SIG-M5 (cell line): ENCODE measurements at places on chromosomes 5 and 9.

- DNase-seq = no peak
Observed at GRCh38 chr9:114718801-114719221, 36.8 kb upstream of the TEX48 start.

DNA sequence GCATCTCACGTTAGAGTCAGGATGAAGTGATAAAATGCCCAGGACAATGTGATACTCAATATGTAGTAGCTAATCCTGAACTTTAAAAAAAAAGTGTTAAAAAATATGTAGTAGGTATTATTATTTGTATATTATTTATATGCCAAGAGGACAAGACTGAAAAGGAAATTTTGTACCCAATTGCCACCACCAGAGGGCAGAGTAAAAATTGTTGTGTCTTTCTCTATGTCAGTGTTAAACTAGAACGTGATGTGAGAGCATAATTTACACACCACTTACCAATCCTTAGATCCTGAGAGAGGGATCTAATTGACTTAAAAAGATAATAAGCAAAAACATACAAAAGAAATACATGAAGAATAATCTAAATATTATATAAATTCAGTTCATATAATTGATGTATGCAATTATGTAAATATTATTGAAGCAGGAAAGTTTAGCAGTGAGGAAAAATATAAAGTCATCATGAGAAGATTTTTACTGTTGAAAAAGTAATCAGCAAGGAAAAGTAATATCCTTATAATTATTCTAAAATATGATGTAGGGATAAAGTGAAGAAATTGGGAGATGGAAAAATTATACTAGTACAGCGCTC lies 288.9 kb downstream of the RAB3C start:
- DNase-seq = no peak

DNA sequence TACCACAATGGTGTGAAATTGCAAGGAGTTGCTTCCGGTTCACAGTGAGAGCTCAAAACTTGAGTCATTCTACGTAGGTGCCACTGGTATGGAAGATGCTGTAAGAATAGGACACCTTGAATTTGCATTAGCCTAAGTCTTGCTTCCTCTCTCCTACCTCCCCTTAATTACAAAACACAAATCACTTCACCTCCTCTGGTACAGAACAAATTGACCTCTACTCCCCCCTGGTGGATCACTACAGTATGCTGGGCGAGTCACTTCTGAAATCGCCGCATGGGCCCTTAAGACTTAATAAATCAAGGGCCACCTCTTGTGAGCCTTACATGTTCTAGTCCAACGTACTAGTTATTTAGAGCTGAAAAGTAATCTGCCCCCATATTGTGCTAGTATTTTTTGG lies 145.3 kb upstream of the SMARCA2 start:
- DNase-seq = no peak

GRCh38 chr5:54895816-54896341 lies 89.5 kb downstream of the ESM1 start:
- no peak for DNase-seq

- DNase-seq = no peak
Observed at GRCh38 chr5:77638763-77639671, 504 bp upstream of the OTP start.

DNA sequence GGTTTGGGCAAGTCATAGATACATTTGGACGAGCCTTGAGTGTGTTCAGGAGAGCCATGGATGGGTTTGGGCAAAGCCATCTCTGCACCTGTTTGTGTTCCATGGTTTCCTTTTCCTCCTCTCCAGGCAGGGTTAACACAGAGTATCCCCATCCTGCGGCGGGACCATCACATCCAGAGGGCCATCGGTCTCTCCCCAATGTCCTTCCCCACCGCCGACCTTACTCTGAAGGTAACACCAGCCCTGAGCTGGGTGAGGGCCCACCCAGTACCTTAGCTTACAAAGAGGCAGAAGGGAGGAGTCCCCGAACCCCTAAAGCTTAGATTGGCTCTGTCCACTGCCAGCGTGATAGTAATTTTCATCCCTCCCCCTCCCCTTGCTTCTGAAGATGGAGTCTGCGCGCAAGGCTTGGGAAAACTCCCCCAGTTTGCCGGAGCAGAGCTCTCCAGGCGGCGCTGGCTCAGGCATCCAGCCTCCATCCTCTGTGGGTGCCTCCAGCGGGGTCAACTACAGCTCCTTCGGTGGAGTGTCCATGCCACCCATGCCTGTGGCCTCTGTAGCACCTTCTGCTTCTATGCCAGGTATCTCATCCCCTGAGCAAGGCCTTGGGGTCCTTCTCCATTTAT lies 18.0 kb upstream of the POMT1 start:
- no peak for DNase-seq

GRCh38 chr5:9905661-9906060 lies 275.5 kb upstream of the TAS2R1 start:
- no peak for DNase-seq

GRCh38 chr5:53560028-53560427 lies 411 bp upstream of the NDUFS4 start:
- DNase-seq = no peak

DNA sequence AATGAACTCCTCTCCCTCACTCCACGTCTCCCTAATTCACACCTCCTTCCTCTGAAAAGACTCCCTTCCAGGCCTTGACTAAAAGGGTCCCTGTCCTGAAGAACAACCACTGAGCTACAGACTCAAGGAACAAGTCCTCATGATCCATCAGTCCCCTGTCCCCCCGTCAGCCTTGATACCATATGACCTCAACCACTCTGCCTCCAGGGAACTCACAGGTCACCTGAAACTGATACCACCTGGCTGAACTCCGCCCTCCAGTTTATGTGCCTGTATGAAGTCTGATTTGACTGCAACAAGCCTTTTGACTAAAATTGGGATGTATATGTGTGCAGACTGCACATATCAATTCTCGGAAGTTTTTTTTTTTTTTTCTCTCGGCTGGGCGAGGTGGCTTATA lies 88.7 kb downstream of the UGCG start:
- DNase-seq = no peak

GRCh38 chr5:163908253-163908652 lies 402.8 kb downstream of the MAT2B start:
- DNase-seq = no peak

GRCh38 chr5:170145462-170145861 lies 39.8 kb downstream of the FOXI1 start:
- DNase-seq = no peak

DNA sequence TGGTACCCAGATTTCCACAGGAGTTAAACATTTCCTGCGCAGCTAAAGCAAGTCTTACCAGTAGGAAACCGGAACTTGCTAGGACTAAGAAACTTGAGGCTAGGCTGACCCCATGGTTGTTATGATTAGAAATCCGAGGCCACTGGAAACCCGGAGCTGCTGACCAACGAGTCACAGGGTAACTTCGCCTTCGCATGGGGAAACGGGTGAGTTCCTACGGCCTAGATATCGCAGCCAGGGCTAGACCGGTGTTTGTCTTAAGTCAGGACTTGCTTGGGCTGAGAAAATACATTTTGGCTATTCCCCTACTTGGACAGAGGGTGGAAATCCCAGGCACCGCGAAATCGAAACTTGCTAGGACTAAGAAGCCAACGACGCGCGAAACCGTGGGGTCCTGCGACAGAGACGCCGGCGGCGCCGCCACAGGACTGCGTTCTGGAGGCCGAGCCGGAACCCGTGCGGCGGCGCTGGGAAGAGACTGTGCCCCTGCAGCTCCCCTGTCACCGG lies 1.6 kb upstream of the ANXA2R start:
- peak; percentile 39 for DNase-seq

DNA sequence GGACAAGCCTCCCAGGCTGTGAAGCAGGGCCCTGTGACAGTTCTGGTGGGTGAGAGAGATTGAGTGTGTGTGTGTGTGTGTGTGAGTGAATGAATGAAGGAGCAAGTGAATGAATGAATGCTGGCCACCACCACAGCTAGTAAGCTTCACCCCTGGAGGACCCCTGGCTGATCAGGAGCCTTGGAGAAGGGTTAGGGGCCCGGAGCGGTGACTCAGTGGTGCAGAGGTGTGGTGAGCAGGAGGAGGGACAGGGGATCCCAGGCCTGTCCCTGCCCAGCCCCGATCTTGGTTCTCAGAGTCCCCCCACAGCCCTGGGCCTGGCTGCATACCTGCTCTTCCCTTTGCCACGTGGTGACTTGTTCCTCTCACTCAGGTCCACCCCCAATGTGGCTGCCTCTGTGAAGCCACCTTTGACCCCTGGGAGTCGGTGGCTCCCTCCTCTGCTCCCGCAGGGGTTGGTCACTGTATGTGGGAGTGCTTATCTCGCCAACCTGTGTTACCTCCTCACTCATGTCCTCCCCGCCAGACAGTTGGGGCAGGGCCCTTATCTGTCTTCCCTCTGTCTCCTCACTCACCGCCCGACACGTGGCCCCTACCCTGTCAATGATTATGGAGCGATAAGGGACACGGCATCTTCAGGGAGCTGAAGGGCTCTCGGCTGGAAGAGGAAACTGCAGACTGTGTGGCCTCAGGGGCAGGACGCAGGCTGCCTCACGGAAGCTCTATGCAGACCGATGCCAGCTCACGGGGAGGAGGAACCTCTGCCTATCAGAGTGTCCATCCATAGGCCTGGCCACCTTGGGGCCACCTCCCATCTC lies 99.9 kb upstream of the PITX1 start:
- no peak for DNase-seq

- no peak for DNase-seq
Observed at GRCh38 chr9:95580812-95581761, 64.3 kb upstream of the PTCH1 start.

GRCh38 chr9:16171911-16172310 lies 619.1 kb downstream of the CCDC171 start:
- no peak for DNase-seq

DNA sequence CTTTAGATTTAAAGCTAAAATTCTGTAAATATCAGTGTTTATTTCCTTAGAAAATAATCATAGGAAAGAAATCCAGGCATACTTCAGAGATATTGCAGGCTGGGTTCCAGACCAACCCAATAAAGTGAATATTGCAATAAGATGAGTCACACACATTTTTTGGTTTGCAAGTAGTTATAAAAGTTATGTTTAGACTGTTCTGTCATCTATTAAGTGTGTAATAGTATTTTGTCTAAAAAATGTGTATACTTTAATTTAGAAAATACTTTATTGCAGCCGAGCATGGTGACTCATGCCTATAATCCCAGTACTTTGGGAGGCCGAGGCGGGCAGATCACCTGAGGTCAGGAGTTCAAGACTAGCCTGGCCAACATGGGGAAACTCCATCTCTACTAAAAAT lies 6.9 kb upstream of the RIC1 start:
- no peak for DNase-seq

DNA sequence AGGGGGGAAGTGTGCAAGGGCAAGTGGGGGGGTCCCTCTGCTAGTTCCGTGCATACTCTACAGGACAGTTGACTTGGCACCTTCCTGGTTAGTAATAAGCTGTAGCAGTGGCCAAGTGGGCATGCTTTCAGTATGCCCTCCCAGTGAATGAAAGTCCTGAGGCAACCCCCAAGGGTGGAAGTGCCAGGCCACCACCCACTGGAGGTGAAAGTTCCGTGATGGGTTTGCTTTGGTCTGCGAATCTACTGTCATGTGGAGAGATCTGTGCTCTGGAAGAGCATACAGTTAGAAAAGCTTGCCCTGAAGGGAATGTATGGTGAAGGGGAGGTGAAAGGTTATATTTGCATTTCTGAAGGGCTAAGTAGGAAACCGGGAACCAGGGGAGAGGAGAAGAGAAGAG lies 10.3 kb downstream of the FXN start:
- no peak for DNase-seq

DNA sequence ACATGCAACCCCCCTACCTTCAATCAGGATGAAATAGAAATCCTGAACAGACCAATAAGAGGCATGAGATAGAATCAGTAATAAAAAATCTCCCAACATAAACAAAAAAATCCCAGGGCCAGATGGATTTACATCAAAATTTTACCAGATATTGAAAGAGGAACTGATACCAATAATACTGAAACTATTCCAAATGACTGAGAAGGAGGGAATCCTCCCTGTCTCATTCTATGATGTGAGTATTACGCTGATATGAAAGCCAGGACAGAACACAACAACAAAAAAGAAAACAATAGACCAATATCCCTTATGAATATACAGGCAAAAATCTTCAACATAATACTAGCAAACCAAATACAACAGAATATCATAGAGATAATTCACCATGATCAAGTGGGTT lies 109.0 kb upstream of the SMC2 start:
- DNase-seq = no peak

DNA sequence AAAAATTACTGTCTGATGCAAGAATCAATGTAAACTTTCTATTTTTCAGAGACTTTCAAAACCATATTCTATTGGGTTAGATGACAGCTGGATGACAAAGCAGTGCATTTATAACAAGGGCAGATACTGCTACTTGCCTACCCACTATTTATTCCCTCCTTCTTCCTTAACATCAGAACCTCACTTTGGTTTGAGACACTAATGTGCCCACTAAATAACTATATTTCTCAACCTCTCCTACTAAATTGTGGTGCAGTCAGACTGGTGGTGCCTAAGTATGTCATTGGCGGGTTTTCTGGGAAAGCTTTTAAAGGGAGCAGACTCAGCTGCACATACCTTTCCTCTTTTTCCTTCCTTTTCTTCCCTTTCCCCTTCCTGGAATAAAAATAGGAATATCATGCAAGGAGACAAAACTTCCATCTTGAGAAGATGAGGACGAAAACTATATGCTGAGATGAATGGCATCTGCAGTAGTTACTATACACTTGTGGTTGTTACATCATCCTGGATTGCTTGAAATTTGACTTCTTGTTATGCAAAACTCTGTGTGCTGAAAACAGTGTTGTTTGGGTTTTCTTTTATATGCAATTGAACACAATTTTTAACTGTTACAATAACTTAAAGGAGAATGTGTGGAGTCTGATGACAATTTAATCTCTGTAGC lies 43.8 kb downstream of the PRR16 start:
- DNase-seq = no peak

- DNase-seq = no peak
Observed at GRCh38 chr9:135530146-135530545, 8.9 kb downstream of the LCN1 start.

DNA sequence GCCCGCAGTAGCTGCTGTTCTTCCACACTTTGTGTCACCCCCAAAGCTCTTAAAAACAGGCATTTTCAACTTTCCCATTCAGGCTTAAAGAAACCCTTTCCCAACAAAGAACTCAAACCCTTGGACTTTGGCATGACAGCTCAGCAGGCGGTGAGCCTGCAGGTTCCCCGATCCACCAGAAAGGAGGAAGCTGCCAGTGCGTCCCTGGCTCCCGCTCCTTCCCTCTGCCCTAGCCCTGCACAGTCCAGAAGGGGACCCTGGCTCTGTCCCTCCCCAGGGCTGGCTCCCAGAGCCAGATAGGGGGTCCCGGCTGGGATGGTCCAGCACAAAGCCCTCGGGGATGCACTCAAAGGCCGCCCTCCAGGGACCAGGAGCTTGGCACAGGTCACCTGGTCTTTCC lies 9.6 kb downstream of the SLC9A3 start:
- DNase-seq = no peak

DNA sequence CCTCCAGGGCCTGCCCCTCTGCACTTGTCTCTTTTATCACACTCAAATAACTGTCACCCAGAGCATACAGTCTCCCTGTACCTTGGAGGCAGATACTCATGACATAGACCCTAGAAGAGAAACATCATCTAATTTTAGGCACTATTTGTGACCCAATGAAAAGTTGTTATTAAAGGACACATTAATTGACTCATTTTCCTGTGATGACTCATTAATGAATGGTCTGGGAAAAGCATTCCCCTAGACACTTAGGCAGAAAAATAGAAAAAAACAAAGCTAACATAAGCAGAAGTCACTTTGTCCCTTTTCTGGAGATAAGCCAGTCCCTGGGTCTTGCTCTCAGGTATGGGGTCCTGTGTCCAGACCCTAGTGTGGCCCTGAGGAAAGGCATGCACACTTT lies 15.0 kb downstream of the TRPC7 start:
- no peak for DNase-seq
